T-helper 17 cell (primary cell): ENCODE measurements at places on chromosomes 3 and 15. TPM values are rescaled to one million over a fixed set of nuclear protein-coding genes. Genes with fewer than 3 reads are reported as not detected.

- H3K27ac ChIP-seq = no peak overlapping the region
- H3K27me3 ChIP-seq = no peaks in the 10 kb centered on the region
- H3K4me3 ChIP-seq = peak overlapping the region; percentile 19
- no peaks in the 10 kb centered on the region for H3K36me3 ChIP-seq
Observed at GRCh38 chr15:41811432-41812195, 16.3 kb upstream of the JMJD7 start.

DNA sequence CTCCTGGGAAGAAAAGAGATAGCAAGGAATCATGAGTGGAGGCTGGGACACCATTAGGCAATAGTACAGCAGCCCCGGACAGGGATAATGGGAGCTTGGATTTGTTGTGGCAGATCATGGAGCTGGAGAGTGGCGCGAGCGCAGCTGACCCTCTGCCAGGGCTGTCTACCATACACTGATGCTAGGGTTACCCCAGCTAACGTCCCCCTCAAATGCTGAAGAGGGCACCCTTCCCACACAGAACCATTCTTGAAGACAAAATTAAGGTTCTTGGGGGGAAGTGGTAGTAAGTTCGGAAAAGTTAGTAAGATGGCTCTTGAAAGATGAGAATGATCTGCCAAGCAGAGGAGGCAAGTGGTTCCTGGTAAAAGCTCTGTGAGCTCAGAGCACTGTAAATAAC, 61.1 kb downstream of the ST3GAL6 start:
- H3K4me3 ChIP-seq = no peak overlapping the region
- H3K4me1 ChIP-seq = no peaks in the 10 kb centered on the region
- DNase-seq = no peak
- H3K27ac ChIP-seq = no peak overlapping the region

DNA sequence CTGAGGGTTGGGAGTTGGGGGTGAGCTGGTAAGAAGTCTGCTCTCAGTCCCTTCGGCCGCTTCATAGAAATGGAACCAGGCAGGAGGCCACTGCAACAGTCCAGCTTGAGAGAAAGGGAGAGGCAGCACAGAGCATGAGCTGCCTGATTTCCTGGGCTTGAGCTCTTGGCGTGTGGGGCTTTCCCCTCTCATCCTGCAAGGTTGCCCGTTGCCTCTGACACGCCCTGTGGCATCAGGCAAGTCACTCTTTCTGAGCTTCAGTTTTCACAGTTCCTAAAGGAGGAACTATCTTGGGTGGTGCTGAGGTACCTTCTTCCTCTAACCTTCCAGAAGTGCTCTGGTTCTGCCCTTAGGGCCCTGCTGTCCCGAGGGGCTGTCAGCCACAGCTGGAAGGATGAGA, 4.9 kb downstream of the MESP2 start:
- H3K36me3 ChIP-seq = no peaks in the 10 kb centered on the region
- H3K27ac ChIP-seq = no peak overlapping the region
- H3K4me3 ChIP-seq = no peak overlapping the region

DNA sequence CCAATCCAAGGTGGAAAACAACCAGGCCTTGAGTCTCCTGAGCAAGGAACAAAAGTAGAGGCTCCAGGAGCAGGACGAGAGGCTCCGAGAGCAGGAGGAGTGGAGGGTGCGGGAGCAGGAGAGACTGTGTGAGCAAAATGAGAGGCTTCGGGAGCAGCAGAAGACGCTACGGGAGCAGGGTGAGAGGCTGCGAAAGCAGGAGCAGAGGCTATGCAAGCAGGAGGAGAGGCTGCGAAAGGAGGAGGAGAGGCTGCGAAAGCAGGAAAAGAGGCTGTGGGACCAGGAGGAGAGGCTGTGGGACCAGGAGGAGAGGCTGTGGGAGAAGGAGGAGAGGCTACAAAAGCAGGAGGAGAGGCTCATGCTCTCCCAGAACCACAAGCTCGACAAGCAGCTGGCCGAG, 60.3 kb upstream of the UBE2Q2 start:
- peaks cover 6% of the 10 kb centered on the region for H3K4me1 ChIP-seq
- no peak overlapping the region for H3K27ac ChIP-seq
- H3K27me3 ChIP-seq = peaks cover 61% of the 10 kb centered on the region

DNA sequence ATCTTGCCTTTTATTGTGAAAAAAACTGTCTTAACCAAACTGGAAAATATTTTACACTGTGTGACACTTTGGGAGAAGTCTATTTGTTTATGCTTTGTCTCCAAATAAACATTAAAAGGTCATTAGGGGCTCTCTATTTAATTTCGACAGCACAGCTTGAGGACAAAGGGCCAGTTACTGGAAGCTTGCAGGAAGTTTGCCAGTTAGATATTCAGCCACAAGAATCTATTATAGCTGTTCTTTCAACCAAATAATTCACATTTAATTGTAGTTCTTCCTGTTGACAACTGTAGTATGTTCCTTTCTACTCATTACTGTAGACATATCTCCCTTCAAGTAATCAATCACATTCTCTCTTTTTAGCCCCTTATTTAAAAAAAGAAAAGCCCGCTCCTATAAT, 6.1 kb downstream of the CP start:
- H3K36me3 ChIP-seq = peaks cover 2% of the 10 kb centered on the region
- no peaks in the 10 kb centered on the region for H3K4me1 ChIP-seq
- H3K27me3 ChIP-seq = peaks cover 12% of the 10 kb centered on the region
- DNase-seq = no peak
- H3K4me3 ChIP-seq = no peak overlapping the region
- no peak overlapping the region for H3K27ac ChIP-seq

DNA sequence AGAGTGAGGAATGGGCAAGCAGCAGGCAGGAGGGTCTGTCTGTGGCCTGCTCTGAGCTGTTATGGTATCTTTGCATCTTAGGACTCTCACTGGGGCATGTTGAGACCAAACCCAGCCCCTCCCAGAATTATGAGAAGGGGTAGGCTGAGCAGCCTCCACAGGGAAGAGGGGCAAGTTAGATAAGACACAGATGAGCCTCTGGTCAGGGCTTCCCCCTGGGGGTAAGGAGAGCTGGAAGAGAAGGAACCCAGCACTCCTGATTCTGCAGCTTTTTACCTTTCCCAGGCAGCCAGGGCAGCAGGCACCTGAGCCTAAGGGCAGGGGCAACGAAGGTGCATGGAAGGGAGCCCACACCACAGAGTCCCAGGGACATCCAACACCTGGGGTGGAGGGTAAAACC, 19.3 kb downstream of the DUOX1 start:
- no peaks in the 10 kb centered on the region for H3K36me3 ChIP-seq
- peaks cover 3% of the 10 kb centered on the region for H3K4me1 ChIP-seq
- peaks cover 5% of the 10 kb centered on the region for H3K27me3 ChIP-seq
- no peak for DNase-seq
- H3K27ac ChIP-seq = peak overlapping the region; percentile 14

GRCh38 chr15:82882273-82882928, 70.1 kb downstream of the HOMER2 start:
- H3K27ac ChIP-seq = no peak overlapping the region
- DNase-seq = no peak
- peaks cover 7% of the 10 kb centered on the region for H3K27me3 ChIP-seq
- peaks cover 2% of the 10 kb centered on the region for H3K36me3 ChIP-seq
- peaks cover 2% of the 10 kb centered on the region for H3K4me1 ChIP-seq

- H3K4me3 ChIP-seq = no peak overlapping the region
- H3K27me3 ChIP-seq = peaks cover 41% of the 10 kb centered on the region
- H3K4me1 ChIP-seq = no peaks in the 10 kb centered on the region
- DNase-seq = no peak
- H3K27ac ChIP-seq = no peak overlapping the region
- H3K36me3 ChIP-seq = peaks cover 2% of the 10 kb centered on the region
Observed at GRCh38 chr3:159882790-159883779, 105.5 kb upstream of the IL12A start.

- H3K27me3 ChIP-seq = no peaks in the 10 kb centered on the region
- no peak overlapping the region for H3K4me3 ChIP-seq
- no peak overlapping the region for H3K27ac ChIP-seq
- DNase-seq = no peak
- no peaks in the 10 kb centered on the region for H3K36me3 ChIP-seq
- H3K4me1 ChIP-seq = no peaks in the 10 kb centered on the region
Observed at GRCh38 chr3:175274474-175275218, 415.5 kb downstream of the NAALADL2 start.

- peaks cover under 1% of the 10 kb centered on the region for H3K36me3 ChIP-seq
- H3K4me1 ChIP-seq = no peaks in the 10 kb centered on the region
Observed at GRCh38 chr15:63035253-63035652, 7.3 kb upstream of the TPM1 start.

DNA sequence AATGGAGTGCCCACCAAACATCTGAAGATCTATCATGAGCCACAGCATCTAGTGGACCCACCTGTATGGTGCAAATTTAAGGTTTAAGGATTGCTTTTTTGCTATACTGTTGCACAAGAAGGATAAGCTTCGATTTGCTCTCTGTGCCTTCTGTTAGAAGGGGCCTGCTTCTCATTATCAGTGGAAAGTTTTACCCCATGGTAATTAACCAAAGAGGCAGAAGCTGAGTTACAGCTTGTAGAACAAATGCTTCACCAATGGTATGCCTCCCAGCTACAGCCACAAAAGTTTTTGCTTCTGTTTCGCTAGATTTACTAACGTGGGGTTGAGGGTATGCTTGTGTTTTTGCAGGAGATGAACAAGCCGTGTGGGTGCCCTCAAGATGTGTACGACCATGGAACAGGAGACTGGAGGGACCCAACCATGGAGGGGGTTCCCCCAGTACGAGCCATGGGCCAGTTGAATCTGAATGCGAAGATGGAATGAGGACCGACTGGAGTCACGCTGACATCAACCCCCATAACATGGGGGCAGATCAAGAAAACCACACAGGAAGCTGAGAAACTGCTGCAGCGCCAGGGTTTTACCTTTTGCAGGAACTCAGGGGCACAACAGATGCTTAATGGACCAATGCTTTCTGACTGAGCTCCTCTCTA, 43.5 kb downstream of the ACAD9 start:
- H3K27ac ChIP-seq = peak overlapping the region; percentile 84
- DNase-seq = no peak
- peak overlapping the region; percentile 86 for H3K4me3 ChIP-seq
- no peaks in the 10 kb centered on the region for H3K36me3 ChIP-seq
- peaks cover 18% of the 10 kb centered on the region for H3K4me1 ChIP-seq
- H3K27me3 ChIP-seq = no peaks in the 10 kb centered on the region

DNA sequence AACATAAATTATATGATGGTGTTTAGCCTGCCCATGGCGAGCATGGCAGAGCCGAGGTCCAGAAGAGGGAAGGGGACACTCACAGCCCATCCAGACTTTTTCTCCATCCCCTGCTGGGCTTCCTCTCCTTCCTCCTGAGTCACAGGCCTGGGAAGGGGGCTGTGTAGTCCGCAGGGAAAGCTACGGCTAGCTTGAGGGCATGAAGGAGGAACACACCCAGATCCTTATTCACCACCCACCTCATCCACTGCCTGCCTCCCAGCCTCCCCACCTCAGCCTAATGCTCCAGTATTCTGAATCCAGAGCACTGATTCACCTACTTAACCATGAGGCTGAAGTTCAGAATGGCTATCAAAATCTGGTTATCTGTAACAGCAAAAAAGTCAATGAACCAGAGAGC, 97.8 kb downstream of the OXNAD1 start:
- H3K27me3 ChIP-seq = no peaks in the 10 kb centered on the region
- no peak overlapping the region for H3K27ac ChIP-seq
- H3K36me3 ChIP-seq = peaks cover 7% of the 10 kb centered on the region
- peaks cover 23% of the 10 kb centered on the region for H3K4me1 ChIP-seq
- no peak for DNase-seq
- no peak overlapping the region for H3K4me3 ChIP-seq

DNA sequence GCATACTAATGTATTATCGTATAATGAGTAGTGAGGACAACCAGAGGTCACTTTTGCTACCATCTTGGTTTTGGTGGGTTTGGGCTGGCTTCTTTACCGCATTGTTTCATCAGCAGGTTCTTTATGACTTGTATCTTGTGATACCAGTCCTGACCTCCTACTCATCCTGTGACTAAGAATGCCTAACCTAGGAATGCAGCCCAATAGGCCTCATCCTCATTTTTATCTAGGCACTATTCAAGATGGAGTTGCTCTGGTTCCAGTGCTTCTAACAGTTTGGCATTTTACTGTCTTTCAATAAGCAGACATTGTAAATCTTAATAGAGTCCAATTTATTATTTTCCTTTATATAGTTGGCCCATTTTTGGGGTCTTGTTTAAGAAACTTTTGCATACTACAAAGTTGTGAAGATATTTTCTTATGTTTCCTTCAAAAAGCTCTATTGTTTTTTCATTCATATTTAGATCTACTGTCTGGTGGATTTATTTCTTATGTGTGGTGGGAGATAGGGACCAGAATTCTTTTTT, 60.8 kb upstream of the RNU6-1 start:
- no peaks in the 10 kb centered on the region for H3K4me1 ChIP-seq
- DNase-seq = no peak
- peaks cover 16% of the 10 kb centered on the region for H3K27me3 ChIP-seq
- no peak overlapping the region for H3K4me3 ChIP-seq
- H3K27ac ChIP-seq = no peak overlapping the region
- H3K36me3 ChIP-seq = peaks cover under 1% of the 10 kb centered on the region

- no peak for DNase-seq
- H3K27me3 ChIP-seq = no peaks in the 10 kb centered on the region
- no peak overlapping the region for H3K27ac ChIP-seq
- H3K4me1 ChIP-seq = no peaks in the 10 kb centered on the region
- H3K36me3 ChIP-seq = no peaks in the 10 kb centered on the region
Observed at GRCh38 chr3:135041601-135042000, 246.5 kb downstream of the EPHB1 start.

- peaks cover 12% of the 10 kb centered on the region for H3K4me1 ChIP-seq
- no peak overlapping the region for H3K27ac ChIP-seq
- DNase-seq = no peak
- H3K27me3 ChIP-seq = no peaks in the 10 kb centered on the region
- peaks cover 5% of the 10 kb centered on the region for H3K36me3 ChIP-seq
Observed at GRCh38 chr3:49937090-49937489, 2.9 kb upstream of the RBM6 start.

DNA sequence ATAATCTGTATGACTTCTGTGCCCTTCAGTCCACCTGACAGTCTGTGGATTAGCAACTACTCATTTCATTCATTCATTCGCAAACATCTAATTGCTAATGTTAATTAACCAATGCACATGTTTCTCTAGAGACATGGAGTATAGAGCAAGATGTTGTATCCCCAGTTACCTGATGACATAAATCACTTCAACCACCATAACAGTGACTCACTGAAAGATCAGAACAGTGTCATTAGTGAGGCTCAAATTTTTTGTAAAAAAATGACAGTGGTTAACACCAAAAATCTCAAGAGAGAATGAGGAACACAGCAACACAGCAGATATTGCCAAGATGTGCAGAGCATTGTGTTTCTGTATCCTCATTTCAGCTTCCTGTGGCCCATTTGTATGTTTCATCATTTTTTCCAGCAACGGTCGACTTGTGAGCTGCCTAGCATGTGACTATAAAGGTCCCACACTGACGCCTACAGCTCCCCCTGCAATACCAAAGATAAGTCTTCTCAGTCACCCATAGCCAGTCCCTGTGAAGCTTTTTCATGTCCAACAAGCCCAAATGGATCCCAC, 3.7 kb upstream of the PLD1 start:
- H3K4me1 ChIP-seq = peaks cover 18% of the 10 kb centered on the region
- H3K36me3 ChIP-seq = no peaks in the 10 kb centered on the region
- peak overlapping the region; percentile 71 for H3K27ac ChIP-seq
- peaks cover 10% of the 10 kb centered on the region for H3K27me3 ChIP-seq
- H3K4me3 ChIP-seq = peak overlapping the region; percentile 47

The CD86 gene
- 4.3 TPM for total RNA-seq

The TUSC7 gene
- not detected for total RNA-seq

The TMEM207 gene
- not detected for total RNA-seq

The TCTA gene
- total RNA-seq = 27.0 TPM

The PIGZ gene
- total RNA-seq = 1.5 TPM

The FOXB1 gene
- 0.22 TPM for total RNA-seq

The SYNPR gene
- total RNA-seq = not detected

The MST1R gene
- 1.7 TPM for total RNA-seq

The DNAH1 gene
- total RNA-seq = 50.3 TPM

The TRMT10C gene
- 27.8 TPM for total RNA-seq

The TNFSF10 gene
- 22.0 TPM for total RNA-seq

The GOLGA8M gene
- 1.0 TPM for total RNA-seq

The CA12 gene
- not detected for total RNA-seq
